ENCODE measurements at places on chromosomes 2 and 18. TPM values are rescaled to one million over a fixed set of nuclear protein-coding genes. Genes with fewer than 3 reads are reported as not detected.

CYTIP gene
- total RNA-seq = 8.4 TPM

EHD3 gene
- total RNA-seq = 8.4 TPM

GRB14 gene
- total RNA-seq = 6.5 TPM

KLHL30 gene
- 1.8 TPM for total RNA-seq

KCNJ13 gene
- total RNA-seq = not detected

DNA sequence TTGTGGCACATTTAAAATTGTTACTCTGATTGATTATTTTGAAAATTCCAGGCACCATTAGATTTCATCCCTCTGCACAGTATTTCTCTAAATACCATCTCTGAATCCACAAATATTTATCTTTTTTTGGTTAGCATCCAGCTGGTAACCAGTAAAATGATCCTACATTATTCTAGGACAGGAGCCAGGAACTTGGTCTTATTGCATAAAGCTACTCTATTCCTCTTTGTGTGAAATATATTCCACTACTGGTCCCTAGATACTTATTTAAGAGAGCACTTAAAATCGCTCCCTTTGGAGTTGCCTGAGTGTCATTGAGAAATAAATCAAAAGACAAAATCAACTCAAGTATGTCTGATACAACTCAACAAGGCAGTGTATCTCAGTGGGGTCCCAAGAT, 7.4 kb upstream of the MBOAT2 start:
- no peak overlapping the region for H3K4me3 ChIP-seq
- H3K27ac ChIP-seq = no peak overlapping the region
- no peaks in the 10 kb centered on the region for H3K4me1 ChIP-seq

DNA sequence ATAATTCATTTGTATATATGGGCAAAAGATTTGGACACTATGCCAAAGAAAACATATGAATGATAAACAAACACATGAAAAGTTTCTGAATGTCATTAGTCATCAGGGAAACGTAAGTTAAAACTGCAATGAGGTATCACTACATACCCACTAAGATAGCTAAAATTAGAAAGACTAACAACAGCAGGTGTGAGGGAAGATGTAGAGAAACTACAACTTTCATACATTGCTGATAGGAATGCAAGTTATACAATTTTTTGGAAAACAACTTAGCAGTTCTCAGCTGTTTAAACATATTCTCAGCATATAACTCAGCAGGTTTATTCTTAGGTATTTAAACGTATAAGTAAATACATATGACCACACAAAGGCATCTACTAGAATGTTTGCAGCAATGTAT, 563.5 kb upstream of the KLHL29 start:
- H3K27me3 ChIP-seq = no peaks in the 10 kb centered on the region
- DNase-seq = no peak
- no peaks in the 10 kb centered on the region for H3K36me3 ChIP-seq
- no peaks in the 10 kb centered on the region for H3K4me1 ChIP-seq
- H3K4me3 ChIP-seq = no peak overlapping the region

DNA sequence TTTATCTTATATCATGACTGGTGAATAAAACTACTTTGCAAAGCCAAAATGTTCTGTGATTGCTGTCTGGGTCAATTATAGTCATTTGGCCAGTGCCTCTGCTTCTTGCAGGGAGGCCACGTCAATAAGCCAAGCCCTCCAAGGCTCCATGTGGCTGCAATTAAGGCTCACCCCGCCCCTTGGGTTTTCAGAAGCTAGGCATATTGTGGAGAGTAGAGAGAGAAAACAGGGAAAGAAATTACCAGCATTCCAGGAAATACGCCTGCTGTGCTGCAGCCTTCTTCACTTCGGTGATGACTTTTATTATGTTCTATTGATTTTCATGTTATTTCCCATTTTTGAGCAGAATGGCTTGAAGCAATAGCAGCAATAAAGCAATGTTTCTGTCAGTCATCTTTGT, 319.7 kb downstream of the SOX11 start:
- H3K4me1 ChIP-seq = no peaks in the 10 kb centered on the region
- no peaks in the 10 kb centered on the region for H3K27me3 ChIP-seq
- H3K27ac ChIP-seq = no peak overlapping the region
- DNase-seq = no peak

DNA sequence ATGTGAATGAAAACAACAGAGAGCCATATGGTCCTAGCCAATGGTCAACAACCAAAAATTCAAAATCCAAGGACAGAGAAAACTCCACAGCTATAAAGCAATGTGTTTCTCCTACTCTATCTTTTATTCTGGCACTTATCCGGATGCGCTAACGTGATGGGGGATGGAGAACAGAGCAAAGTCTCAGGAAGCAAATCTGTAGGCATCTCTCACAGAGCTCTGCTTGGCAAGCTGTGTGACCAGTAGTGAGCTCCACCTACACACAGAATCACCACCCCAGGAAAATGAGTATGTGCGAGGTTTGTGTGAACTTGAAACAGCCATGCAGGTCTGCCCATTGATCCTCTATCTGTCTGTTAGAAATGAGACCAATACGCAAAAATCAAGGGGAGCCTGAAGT, 584.3 kb downstream of the BCL11A start:
- H3K4me1 ChIP-seq = no peaks in the 10 kb centered on the region
- no peaks in the 10 kb centered on the region for H3K27me3 ChIP-seq
- no peak overlapping the region for H3K4me3 ChIP-seq
- no peaks in the 10 kb centered on the region for H3K36me3 ChIP-seq
- no peak overlapping the region for H3K27ac ChIP-seq

GRCh38 chr18:49625021-49625691, 63.3 kb downstream of the LIPG start:
- DNase-seq = no peak
- no peaks in the 10 kb centered on the region for H3K4me1 ChIP-seq
- no peak overlapping the region for H3K4me3 ChIP-seq
- H3K27me3 ChIP-seq = no peaks in the 10 kb centered on the region
- H3K27ac ChIP-seq = no peak overlapping the region

DNA sequence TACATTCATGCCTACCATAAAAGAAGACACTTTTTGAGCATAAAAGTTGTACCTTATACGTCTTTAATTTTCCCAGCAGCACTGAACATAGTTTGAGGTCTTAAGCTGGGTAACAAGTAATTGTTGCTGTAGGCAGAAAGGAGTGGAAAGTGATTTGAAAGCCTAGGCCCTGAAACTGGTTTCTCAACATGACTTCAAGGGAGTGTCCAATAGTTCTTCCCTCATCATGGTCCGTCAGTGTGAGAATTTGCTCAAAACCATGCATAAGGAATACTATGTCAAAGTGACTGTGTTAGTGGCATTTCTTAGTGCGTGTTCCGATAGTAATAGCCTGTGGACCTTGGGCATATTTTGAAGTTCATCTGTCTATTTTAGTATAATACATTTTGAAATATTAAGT, 463.1 kb downstream of the PTPRM start:
- no peak overlapping the region for H3K4me3 ChIP-seq
- H3K4me1 ChIP-seq = no peaks in the 10 kb centered on the region
- H3K27me3 ChIP-seq = no peaks in the 10 kb centered on the region

- no peaks in the 10 kb centered on the region for H3K36me3 ChIP-seq
- no peak overlapping the region for H3K4me3 ChIP-seq
- no peak for DNase-seq
Measured at GRCh38 chr2:221402072-221402471, 170.0 kb downstream of the EPHA4 start.

All from tibial nerve (tissue), 4 donors.